MV-4-11 (cell line): ENCODE measurements at places on chromosomes 4 and X.

- DNase-seq, result no peak
Observed at GRCh38 chrX:108438110-108438623, at the start of gene COL4A6. Gene COL4A6 (minus strand): TSS chrX:108438422. CDS start chrX:108438196, 226 bp downstream.

DNA sequence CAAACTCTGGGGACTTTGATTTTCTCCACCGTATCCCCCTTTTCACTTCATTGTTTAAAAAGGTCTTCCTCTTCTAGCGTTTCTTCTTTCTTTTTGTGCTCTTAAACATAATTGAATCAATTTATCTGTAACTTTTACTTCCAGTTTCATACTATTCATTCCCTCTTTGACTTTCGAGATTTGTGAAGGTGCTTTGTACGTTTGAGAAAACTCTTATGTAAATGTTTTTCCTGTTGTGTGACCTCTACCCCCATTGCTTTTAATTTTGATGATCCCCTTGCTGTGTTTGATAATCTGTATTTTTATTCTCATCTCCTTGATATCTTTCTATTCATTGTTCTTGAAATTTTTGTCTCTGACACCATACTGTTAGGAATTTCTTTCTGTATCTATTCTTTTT is 4.8 kb downstream of the USP38 start:
- DNase-seq, result no peak

GRCh38 chr4:99593781-99594641 is 19.4 kb downstream of the MTTP start:
- DNase-seq, result no peak

DNA sequence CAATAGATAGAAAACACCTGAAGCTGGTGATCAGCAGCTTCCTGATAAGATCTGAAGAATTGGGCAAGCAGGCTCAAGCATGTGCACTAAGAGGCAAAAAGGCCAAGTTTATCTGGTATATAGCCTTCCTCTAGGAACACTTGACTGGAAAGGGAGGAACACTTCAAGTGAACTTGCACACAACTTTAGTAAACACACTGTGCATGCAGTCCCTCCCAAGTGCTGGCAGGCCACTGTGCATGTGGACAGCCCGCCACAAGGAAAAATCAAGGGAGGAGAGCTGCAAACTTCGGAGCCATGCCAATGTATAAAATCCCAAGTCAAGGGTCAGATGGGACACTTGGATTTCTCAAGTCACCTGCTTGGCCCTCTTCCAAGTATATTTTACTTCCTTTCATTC is 645.8 kb upstream of the NDST4 start:
- no peak for DNase-seq

DNA sequence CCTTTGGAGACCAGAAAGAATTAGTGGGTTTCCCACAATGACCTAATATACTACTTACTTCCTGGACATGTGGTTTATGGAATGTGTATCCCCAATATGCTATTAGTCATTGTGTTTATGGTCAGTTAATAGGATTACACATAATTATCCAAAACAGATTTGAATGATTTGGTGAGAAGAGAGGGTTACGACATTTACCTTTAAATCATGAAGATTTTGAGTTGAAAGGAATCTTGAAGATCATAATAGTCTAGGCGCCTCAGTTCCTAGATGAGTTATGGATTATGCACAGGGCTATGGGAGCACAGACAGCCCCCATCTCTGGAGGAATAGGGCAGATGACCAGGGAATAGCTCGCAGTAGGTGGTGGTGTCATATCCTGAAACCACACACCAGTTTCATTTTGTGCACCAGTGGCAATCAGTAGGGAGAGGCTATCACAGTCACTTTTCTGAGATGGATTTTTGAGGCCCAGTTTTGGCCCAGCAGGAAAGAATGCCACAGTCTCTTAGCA is 61.3 kb downstream of the SEPTIN11 start:
- no peak for DNase-seq

- no peak for DNase-seq
Observed at GRCh38 chrX:129478516-129478915, 44.8 kb downstream of the SMARCA1 start.

- no peak for DNase-seq
Observed at GRCh38 chr4:147793569-147794313, 61.9 kb downstream of the ARHGAP10 start.

- DNase-seq, result peak; percentile 2
Observed at GRCh38 chrX:63686878-63687714, 97.9 kb downstream of the ARHGEF9 start.

GRCh38 chrX:78673246-78673645 is 14.1 kb upstream of the RTL3 start:
- peak; percentile 64 for DNase-seq

DNA sequence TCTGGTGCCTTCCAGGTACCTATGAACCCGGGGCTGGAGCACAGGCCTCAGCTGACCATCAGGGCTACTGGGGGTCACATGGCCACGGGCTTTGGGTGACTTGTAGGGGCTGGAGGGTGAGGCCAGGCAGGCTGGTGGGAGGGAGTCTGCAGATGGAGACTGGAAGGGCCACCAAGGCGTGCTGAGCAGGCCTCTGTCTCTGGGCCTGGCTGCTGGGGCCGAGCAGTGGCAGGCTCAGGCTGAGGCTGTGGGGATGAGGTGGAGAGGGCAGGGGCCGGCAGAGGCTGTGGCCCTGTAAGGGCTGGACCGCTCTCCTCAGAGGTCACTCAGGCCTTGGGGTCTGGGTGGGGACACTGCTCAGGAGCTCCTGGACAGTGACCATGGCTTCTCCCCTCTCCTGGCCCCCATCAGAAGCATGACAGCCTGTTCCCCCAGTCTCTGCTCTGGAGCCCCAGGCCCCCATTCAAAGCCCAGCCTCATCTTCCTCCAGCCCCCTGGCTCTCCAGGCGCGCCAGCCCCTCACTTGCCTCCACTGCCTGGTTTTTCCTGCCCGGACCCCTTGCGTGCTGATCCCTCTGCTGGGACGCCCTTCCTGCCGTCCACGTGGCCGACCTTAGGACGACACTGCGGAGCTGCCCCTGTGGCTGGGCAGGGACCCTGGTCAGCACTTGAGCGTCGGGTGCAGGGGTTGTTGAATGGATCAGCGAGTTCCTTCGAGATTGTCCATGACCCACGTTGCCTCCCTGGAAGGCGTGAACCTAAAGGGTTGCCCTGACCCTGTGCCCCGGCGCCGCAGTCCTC is 11.1 kb upstream of the NAT8L start:
- DNase-seq, result no peak

GRCh38 chr4:42454755-42455420 is 57.6 kb downstream of the SHISA3 start:
- no peak for DNase-seq

DNA sequence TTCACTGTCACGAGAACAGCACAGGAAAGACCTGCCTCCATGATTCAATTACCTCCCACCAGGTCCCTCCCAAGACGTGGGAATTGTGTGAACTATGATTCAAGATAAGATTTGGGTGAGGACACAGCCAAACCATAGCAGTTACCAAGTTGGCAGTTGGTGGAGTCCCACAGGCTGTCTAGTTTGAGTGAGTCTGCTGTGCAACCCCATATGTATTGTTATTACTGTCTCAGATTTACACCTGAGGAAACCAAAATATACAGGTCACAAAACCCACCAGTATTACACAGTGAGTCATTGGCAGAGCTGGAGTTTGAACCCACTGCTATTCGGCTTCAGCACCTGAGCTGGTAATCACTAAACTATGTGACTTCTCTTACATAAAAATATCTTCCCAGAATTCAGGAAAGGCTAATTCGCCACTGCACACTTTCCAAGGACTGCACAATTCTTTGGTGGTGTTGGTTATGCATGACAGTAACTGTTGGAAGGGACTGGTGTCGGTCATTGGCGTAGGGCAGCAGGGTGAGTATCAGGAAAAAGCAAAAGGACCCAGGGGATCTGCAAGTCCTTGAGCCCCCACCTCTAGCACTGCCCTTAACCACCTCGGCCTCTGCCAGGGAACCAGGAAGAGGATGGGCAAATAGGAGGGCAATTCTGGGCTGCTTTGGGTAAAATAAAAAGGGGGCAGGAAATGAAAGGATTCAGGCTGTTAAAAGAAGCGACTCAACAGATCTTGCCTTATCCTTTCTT is 110.1 kb downstream of the USP46 start:
- no peak for DNase-seq

GRCh38 chr4:499567-499966 is 557 bp downstream of the PIGG start:
- no peak for DNase-seq

GRCh38 chr4:78864405-78865024 is 74.7 kb downstream of the PAQR3 start:
- DNase-seq, result peak; percentile 72

- no peak for DNase-seq
Observed at GRCh38 chr4:108143515-108143914, 25.2 kb downstream of the LEF1 start.

GRCh38 chrX:42090395-42090794 is 167.0 kb upstream of the CASK start:
- DNase-seq, result no peak

- peak; percentile 28 for DNase-seq
Observed at GRCh38 chr4:154332681-154333421, 158.7 kb downstream of the DCHS2 start.

DNA sequence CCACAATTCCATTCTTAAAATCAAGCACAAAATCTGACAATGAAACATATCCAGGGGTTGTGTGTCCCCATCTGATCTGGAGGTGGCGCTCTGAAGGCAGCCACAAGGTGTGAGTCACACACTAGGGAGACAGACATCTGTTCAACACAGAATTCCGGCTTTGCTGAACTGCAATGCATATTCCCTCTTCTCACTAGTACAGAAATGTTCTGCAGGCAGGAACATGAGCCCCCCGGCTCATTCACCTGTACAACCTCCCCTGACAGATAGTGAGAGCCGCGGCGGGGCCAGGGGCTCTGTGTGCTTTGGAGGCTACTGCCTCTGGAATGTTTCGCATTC is 41.9 kb downstream of the WDR1 start:
- DNase-seq, result peak; percentile 7

DNA sequence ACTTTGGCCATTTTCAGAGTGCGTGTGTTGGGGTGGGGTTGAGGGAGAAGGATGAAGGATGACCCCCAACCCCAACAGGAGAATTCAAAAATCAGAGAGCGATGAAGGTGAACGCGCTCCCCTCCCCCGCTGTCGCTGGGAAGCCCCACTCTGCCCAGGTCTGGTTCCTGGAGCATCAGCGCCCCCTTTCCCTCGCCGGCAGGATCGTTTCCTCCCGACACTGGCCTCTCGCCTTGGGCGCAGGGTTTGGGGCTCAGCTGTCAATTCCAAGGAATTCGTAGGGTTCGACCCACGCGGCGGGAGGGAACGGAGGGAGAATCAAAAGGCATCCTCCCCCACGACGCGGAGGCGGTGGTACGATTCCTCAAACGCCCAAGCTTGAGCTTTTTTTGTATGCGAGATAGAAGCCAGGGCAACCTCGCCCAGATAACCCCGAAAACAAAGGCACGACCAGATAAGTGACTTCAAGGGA is 1.0 kb upstream of the PDGFRA start:
- peak; percentile 2 for DNase-seq

GRCh38 chrX:149504915-149505651 is at the start of gene IDS:
Gene IDS (minus strand): TSS chrX:149505306. CDS start chrX:149505137, 169 bp downstream.
- DNase-seq, result peak; percentile 76

- DNase-seq, result no peak
Observed at GRCh38 chr4:139889264-139889663, 223.6 kb downstream of the MGST2 start.

DNA sequence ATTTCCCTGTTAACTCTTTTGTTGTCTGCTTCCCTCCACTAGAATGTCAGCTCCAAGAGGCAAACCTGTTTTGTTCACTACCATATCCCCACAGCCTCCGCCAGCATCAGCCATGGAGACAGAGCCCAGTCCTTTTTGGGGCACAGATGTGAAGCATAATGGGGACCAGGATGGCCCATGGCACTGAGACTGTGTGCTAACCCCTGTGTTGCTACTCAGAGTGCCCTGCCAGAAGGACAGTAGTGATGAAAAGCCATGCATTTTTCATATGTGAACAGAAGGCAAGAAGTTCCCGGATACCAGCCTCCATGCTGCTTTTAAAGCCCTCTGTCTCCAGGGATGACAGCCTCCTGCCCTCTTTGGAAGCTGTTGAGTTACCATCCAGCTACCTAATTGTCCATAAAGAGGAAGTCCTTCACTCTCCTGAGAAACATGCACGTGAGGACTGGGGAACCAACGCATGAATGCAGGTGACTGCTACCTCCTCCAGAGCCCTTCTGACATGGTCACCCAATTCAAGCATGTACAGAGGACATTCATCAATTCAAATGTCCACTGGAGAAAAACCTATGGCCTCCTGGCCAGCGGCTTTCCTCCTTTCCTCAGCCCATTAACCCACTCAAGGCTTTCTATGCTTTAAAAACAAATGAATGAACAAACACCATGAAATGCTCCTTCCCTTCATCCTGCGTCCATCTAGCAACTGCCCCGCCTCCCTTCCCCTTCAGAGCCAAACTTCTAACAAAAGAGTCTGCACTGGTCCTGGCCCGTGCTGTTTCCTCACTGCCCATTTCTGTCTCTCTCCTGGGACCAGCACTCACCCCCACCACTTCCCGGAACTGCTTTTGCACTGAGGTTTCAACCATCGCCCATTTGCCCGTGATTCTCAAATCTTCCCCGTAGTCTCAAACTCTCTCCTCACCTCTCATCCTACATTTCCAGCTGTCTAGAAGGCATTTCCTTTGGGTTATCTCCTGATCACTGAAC is 18.0 kb downstream of the PNMA6F start:
- DNase-seq, result no peak

GRCh38 chr4:110914791-110915190 is 291.9 kb upstream of the PITX2 start:
- no peak for DNase-seq

GRCh38 chrX:26909728-26910127 is 553.4 kb downstream of the PPP4R3C start:
- no peak for DNase-seq

GRCh38 chrX:79270401-79270800 is 96.7 kb downstream of the ITM2A start:
- peak; percentile 68 for DNase-seq

GRCh38 chr4:15656038-15656470 is 897 bp upstream of the FBXL5 start:
- no peak for DNase-seq

GRCh38 chr4:3044870-3045819 is 29.2 kb downstream of the HTT-AS start:
- DNase-seq, result peak; percentile 90

- no peak for DNase-seq
Observed at GRCh38 chrX:71664889-71665491, 2.4 kb upstream of the LOC101059915 start.

DNA sequence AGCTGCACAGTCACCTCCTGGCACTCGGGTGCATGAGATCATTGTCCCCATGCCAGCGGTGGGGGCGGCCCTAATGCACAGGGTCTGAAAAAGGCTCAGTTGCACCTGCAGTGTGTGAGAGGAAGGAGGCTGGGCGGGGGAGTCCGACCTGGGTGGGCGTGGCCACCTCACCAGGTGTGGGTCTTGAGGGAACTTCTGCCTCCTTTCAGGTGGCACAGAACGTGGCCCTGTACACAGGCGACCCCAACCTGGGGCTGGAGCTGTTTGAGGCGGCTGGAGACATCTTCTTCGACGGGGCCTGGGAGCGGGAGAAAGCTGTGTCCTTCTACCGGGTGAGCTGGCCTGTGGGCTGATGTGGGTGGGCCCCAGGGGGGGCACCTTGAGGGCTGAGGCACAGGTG is 34.3 kb upstream of the HTRA3 start:
- no peak for DNase-seq

GRCh38 chr4:76441881-76442280 is 6.9 kb downstream of the SHROOM3 start:
- DNase-seq, result no peak
